Stimulated activated memory B cell treated with anti-CD40 and anti-IgM and Interleukin-4, amounts not matched to agents 10 μg/mL and 1 μg/mL and 100 μg/mL, for 72 hours (primary cell): ENCODE measurements at places on chromosomes 16 and 17.
A peak's percentile ranks its signal among the peaks of the same experiment; 100 is the strongest.

DNA sequence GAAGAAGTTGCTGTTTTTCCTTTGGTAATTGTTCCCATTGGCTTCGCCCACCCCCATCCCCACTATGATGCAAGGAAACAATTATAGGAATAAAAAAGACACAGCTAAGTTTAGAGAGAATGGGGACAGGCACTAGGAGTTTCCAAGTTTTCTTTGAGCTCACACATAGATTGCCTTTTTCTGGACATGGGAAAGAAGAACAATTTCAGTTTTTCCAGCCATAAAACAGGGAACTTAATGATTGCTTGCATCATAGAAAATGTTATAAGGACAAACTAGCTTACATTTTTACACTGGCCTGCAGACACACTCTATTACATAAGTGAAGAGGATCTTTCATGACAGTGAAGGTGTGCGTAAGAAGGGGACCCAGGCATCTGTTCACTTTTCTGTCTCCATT lies 142.3 kb upstream of the ZFHX3 start:
- ATAC-seq = no peak

DNA sequence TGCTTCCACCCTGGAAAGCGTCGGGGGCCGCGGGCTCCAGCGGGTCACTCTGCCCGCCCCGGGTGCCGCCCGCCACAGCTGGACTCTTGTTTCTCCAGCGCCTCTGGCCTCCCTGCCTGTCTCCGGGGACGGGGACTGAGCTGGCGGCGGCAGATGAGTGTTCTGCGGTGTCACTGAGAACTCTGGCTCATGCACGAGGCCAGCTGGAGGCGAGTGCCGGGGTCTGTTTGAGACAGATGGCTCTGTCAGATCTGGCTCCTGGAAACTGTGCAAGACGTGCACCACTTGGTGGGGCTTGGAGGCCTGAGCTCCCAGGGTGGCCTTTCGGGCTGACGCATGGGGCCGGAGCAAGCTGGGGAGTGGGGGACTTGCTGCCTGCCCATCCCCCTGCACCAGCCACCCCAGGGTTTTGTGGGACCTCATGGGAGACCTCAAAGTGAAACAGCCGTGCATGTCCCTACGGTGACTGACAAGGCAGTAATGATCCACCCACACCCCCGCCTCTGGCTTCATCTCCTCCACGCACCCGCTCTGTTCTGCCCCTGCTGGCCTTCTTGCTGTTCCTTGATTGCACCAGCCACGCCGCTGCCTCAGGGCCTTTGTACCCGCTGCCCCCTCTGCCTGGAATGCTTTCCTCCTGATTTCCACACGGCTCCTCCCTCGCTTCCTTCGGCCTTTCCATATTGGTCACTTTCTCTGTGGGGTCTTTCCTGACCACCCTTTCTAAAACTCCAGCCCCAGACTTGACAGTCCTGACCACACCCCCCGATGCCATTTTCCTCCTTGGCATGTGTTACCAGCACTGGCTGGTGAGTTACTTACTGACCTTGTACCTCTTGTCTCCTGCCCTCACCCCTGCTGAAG lies 174.9 kb upstream of the CIBAR2 start:
- no peak for ATAC-seq

GRCh38 chr17:45929344-45929743 lies 35.0 kb downstream of the MAPT start:
- ATAC-seq = no peak

DNA sequence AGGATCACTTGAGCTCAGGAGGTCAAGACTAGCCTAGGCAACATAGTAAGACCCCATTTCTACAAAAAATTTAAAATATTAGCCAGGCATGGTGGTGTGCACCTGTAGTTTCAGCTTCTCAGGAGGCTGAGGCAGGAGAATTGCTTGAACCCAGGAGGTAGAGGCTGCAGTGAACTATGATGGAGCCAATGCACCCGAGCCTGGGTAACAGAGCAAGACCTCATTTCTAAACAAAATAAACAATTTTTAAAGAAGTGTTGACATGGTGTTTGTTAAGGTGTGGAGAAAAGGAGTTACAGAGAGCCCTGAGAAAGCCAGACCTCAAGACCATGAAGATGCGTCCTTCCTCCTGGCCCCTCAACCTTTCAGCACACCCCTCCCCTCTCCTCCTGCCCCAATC lies 37.6 kb upstream of the C1QL1 start:
- no peak for ATAC-seq

GRCh38 chr17:81967533-81968395 lies 6.8 kb upstream of the NOTUM start:
- ATAC-seq = peak; percentile 93

DNA sequence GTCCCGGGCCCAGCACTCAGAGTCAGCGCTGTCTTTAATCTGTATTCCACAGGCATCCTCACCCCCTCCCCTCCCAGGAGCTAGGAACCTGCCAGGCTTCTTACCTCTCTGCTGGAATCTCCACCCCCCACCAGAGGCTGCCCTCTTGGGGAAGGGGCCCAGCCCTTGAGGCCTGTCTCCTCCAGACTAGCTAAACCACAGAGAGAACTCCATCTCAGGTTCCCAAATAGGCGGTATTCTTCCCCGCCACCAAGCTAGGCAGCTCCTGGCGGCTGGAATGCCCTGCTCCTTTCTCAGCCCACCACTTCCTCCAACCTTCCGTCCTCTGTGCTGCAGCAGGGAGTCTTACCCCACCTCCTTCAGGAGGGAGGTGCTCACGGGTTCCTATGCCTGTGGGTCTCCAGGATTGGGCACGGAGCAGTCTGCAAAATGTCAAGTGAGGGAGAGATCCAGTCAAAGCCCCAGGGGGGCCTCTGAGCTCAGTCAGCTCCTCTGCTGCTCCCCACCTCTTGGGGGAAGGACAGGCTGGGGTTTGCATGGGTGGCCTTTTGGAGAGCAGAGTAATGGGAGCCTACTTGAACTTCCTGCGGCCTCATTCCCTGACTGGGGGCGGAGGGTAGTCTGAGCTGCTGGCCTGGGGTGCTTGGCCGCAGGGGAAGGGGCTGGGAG lies 55.7 kb downstream of the SREBF1 start:
- ATAC-seq = no peak

- no peak for ATAC-seq
These were observed 207.8 kb upstream of the WSCD1 start for GRCh38 chr17:5862395-5862794.

DNA sequence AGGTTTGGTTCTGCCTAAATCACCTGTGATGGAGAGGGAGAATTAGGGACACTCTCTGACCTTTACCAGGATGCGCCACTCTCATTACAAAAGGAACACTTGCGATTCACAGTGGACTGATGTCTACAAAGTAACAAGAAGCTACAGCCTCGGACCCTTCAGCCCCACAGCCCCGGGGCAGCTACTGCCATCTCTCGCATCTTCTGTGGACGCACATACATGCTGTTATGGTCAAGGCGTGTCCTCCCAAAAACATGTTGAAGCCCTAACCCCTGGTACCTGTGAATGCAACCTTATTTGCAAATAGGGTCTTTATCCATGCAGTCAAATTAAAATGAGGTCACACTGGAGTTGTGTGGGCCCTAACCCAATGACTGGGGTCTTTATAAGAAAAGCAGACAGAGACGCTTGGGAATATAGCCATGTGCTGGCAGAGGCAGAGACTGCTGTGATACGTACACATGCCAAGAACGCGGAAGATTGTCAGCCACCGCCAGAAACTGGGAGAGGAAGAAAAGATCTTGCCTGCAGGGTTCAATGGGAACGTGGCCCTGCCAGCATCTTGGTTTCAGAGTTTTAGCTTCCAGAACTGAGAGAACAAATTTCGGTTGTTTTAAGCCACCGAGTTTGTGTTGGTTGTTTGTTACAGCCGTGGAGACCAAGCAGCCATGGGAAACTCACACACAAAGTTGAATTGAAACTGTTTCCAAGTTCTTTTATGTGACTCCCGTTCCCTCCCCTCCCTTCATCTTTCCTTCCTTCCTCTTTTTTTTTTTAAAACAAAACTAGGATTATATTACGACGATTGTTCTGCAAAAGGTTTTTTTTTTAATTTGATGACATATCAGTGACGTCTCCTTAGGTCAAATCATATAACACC lies 23.1 kb downstream of the ATP2C2 start:
- ATAC-seq = no peak

DNA sequence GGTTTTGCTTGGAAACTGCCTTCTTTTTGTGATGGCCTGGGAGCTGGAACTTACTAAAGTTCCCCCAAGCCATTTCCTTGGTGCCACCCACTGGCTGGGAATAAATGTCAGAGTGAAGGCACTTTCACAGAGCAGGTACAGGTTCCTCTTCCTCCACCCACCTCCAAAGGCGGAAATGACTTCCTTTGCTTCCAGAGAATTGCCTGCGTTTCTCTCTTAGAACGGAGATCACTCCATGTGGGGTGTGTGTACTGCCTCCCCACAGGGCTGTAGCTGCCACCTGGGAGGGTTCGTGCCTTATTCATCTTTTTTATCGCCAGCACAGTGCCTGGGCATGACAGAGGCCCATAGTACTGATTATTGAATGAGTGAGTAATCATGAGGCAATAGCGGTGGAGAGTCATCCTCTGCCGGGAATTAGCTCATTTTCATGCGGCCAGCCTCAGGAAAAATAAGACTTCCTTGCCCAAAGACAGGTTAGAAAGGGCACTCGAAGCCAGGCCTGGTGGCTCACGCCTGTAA lies 32.2 kb upstream of the HAS3 start:
- no peak for ATAC-seq
